ENCODE measurements at places on chromosomes 2 and 18.

DNA sequence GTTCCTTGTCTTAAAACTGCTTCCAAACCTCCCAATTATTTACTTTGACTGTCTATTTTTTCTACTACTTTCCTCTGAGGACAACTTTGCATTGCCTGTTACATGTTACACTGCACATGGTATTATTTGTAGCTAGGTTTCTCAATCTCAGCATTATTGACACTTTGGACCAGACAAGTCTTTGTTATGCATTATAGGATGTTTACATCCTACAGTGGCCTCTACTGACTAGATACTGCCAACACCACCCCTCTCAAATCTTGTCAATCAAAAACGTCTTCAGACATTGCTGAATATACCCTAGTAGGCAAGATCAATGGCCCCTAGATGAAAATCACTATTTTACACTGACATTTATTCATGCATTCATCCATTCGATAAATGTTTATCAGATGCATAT lies 129.6 kb upstream of the DNAJC10 start:
- no peak for DNase-seq

DNA sequence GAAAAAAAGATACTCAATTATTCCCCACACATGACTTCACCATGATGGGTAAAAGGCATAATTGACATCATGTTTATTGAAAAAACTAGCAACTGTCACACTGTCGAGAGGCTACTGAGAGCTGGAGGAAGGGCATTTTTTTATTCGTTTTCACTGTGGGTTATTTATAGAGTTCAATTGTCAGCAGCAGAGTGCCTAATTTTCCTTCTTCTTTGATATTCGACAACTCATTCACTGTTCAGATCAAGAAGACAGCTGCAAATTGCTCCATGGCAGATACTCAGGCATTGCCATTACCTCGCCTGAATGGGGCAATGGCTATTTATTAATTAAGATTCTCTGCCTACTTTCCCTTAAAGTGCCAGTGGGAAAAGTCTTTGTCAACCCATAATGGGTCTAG lies 197.5 kb upstream of the NRP2 start:
- no peak for DNase-seq

- no peak for DNase-seq
Measured at GRCh38 chr2:177489719-177490301, 97.2 kb downstream of the AGPS start.

GRCh38 chr2:72176281-72176680 lies 28.6 kb upstream of the CYP26B1 start:
- no peak for DNase-seq

- DNase-seq, result no peak
Measured at GRCh38 chr2:223365158-223365679, 236.9 kb downstream of the SCG2 start.

- DNase-seq, result no peak
Measured at GRCh38 chr2:65746931-65747675, 314.7 kb upstream of the SPRED2 start.

DNA sequence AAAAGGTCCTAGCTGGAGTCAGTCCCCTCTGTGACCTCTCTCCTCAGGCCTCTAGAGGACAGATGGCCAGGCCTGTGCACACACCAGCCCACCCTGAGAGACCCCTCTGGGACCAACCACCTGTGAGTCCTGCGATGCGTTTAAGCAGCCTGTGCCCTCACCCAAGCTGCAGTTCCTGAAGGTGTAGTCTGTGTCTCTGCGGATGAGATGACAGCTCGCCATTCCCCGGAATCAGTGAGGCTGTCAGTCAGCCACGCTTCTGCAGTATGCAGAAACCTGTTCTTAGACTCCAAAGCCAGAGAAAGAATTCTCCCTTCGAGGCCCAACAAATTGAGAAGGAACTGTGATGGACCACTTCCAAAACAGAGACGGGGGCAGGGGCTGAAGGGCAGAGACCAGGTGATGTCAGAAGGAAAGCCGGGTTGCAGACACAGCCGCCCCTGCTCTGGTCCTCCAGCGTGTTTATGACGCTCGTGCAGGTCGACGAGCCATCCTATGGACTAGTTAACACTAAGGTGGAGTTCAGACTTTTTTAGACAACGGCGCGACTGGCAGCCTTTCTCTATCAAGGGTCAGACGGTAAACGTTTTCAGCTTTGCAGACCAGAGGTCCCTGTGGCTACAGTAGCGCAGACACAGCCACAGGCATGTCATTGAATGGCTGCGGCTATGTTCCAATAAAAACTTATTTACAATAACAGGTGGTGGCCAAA lies 10.2 kb downstream of the MTERF4 start:
- DNase-seq, result no peak

DNA sequence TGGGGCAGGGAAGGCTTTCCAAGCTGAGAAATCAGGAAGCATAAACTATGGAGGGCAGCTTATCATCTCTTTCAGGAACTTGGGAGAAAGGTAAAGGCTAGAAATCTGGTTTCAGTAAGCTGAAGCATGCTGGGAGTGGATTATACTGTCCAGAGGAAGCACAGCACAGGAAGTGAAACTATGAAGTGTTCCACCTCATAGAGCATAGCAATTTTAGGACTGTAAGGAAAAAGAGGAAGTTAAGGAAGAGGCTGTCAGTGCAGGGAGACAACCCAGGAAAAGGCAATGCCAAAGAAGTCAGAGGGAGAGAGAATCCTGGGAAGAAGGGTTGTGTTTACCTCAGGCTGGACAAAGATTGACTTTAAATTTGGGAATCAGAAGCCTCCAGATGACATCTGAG lies 51.9 kb downstream of the EFEMP1 start:
- no peak for DNase-seq

- no peak for DNase-seq
Measured at GRCh38 chr2:148607566-148607965, 37.0 kb upstream of the EPC2 start.

GRCh38 chr2:9753276-9753600 lies 90.0 kb upstream of the TAF1B start:
- no peak for DNase-seq

DNA sequence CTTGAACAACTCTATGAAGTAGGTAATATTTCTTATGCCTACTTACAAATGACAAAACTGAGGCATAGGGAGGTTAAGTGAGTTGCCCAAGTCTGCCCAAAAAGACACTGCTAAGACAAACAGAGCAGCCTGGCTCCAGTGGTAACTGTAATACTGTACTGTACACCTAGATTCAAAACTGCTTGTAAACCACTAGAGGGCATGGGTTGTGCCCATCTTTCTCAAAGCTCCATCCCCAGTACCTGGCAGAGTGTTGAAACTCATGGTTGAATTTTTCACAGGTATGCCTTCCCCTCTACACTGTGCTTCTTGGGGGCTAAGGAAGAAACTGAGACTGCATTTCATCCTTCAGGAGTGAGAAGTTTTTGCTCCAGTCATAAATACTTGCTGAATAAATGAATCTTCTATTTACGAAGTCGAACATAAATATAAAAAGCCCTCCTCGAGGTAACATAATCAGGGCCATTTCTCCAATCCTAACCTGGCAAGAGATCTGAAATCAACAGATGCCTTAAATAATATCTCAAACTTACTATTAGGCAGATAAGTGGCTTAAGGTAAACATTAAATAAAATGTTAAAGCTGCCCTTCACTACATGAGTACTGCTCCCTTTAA lies 2.0 kb downstream of the PPP4R1 start:
- DNase-seq, result peak; percentile 54

GRCh38 chr2:174660984-174661675 lies 63.5 kb upstream of the WIPF1 start:
- DNase-seq, result no peak

GRCh38 chr2:141280037-141280436 lies 850.8 kb downstream of the LRP1B start:
- no peak for DNase-seq

DNA sequence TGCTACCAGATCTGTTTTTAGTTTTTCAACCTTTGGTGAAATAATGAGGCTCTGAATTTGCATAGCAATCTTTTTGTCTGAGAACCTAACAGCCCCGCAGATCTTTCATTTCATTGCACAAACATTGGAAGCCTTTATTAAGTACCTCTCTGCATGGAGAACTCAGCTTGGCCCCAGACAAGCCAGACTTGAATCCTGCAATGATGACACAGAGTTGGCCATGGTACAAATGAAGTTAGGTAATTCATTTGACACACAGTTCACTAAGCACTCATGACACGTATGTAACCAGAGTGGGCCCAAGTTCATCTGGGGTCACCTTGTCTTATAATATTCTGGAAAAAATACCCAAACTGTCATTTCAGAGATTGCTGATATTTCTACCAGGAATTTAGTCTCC lies 439.1 kb upstream of the ID2 start:
- DNase-seq, result no peak

- DNase-seq, result no peak
Measured at GRCh38 chr18:36974686-36975085, 145.8 kb downstream of the KIAA1328 start.

- DNase-seq, result no peak
Measured at GRCh38 chr2:29193681-29194080, 78.5 kb downstream of the CLIP4 start.

DNA sequence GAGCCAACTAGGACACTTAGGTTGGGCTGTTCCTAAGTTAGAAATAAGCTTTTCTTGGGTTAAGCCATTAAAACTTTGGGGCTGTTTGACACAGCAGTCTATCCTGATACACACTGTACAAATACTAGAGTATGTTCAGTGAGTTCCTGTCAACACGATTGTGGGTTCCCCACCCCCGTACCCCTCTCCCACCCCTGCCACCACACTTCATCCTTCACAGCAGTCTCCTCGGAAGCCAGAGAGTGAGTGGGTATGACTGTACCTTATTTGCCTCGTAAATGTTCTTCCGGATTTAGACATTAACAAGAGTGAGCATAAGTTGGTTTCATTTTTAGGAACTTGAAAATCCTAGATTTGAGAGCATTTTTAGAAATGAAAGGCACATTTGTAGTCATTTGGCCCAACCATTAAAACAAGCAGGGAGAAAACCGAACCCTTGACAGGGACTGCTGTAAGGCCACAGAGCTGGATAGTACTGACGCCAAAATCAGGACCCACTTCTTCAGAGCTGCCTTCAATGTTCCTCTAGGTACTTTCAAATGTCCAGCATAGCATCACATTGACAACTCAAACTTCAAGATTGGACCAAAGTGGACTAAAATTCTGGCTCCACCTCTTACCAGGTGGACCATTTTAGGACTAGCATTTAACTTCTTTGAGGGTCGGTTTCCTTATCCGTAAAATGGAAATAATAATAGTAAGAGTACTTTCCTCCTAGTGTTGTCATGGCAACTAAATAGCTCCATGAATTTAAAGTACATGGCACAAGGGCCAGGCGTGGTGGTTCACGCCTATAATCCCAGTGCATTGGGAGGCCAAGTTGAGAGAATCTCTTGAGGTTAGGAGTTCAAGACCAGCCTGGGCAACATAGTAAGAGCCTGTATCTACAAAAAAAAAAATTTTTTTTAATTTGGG lies 166.3 kb upstream of the SERTAD2 start:
- DNase-seq, result peak; percentile 68

DNA sequence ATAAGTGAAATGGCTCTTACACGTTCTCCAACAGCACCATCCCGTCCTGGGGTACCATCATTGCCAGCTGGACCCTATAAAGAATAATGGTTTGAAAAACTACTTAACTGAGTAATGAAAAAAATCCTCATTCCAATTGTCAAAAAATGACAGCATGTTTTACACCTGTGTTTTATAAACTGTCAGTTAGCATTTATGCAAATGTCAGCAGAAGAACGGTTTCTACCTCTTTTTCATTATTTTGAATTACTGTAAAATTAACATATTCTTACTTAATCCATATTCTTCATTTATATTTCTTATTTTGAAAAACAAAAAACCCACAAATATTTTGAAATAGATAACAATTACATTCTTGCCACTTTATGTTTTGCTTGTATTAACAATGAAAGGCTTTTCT lies 74.0 kb downstream of the COL3A1 start:
- DNase-seq, result no peak

GRCh38 chr2:166351319-166351718 lies 24.4 kb downstream of the SCN9A start:
- DNase-seq, result no peak

GRCh38 chr2:117492209-117492851 lies 322.2 kb upstream of the DDX18 start:
- DNase-seq, result no peak

DNA sequence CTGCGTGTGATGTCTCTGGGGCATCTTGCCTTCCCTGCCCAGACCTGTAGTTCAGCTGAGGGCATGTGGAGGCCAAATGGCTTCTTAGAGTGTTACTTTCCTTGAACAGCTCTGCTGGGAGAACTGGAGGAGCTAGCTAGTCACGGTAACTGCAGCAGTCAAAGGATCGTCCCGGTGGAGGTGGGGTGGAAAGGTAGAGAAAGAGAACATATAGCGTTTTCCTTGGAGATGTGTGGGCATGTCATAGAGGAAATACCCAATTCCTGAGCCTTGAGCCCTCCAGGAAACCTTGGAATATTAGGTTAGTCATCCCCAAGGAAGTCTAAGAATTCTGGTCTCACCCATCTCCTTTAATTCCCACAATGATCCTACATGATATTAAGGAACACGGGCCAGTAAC lies 33.5 kb upstream of the IL37 start:
- DNase-seq, result no peak

DNA sequence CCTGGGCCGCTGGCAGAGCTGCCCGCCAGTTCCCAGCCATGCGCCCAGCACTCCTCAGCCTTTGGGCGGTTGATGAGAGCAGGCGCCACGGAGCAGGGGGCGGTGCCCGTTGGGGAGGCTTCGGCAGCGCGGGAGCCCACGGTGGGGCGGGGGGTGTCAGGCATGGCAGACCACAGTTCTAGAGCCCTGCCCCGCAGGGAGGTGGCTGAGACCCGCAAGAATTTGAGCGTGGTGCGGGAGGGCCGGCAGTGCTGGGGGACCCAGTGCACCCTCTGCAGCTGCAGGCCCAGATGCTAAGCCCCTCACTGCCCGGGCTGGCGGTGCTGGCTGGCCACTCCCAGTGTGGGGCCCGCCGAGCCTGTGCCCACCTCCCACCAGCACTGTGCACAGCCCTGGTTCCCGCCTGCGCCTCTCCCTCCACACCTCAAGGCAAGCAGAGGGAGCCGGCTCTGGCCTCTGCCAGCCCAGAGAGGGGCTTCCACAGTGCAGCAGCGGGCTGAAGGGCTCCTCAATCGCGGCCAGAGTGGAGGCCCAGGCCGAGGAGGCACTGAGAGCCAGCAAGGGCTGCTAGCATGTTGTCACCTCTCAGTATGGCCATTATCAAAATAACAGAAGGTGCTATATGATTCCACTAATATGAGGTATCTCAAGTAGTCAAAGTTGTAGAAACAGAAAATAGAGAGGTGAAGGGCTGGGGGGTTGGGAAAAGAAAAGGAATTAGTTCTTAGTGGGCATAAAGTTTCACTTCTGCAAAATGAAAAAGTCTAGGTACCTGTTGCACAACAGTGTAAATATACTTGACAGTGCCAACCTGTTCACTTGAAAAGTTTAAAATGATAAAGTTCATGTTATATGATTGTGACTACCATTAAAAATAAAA lies 72.3 kb downstream of the SH3YL1 start:
- DNase-seq, result no peak

DNA sequence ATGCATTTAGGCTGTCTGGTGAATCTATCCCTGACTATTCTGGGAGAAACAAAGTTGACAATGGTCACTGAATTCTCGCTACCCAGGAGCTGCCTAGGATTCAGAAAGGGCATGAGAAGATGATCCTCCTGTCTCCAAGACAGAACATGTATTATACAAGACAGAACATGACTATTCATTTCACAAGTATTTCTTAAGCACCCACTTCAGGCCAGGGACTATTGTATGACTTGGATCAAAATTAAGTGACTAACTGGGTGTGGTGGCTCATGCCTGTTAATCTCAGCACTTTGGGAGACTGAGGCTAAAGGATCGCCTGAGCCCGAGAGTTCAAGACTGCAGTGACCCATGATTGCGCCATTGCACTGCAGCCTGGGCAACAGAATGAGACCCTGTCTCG lies 235.8 kb upstream of the RAB12 start:
- no peak for DNase-seq
